ENCODE measurements at places on chromosomes 16 and 17. TPM values are rescaled to one million over a fixed set of nuclear protein-coding genes. Genes with fewer than 3 reads are reported as not detected.

DNA sequence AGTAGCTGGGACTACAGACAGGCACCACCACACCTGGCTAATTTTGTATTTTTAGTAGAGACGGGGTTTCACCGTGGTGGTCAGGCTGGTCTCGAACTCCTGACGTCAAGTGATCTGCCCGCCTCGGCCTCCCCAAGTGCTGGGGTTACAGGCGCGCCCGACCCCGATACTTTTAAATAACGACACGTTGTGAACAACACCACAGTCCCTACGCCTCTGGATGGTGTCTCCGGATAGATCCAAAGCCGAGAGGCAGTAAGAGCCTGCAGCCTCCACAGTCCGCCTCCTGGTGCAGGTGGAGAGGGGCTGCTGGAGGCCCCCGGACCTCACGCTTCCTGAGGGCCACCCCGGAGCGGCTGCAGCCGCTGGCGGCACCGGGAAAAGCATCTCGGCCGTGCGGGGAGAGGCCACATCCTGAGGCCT is 741 bp upstream of the TLCD3A start:
- DNase-seq: no peak

GRCh38 chr16:27460663-27461482 is 58.9 kb downstream of the IL21R start:
- no peak for DNase-seq

The SEPTIN1 gene
- 0.17 TPM for total RNA-seq

DNA sequence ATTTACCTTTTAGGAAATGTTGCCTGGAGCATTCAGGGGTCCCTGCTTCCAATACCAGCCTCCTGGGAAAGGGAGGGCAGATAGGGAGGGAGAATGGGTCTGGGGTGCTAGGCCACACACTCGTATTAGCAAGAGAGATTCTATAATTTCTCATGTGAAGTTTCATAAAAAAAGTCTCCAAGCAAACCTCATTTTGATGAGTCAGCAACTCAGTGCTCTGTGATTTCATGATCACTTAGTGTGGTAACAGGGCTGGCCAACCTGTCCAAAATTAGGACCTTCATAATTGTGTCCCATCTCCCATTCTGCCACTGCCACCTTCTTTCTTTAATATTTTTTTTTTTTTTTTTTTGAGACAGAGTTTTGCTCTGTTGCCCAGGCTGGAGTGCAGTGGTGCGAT is 41.4 kb downstream of the IGF2BP1 start:
- DNase-seq: no peak

DNA sequence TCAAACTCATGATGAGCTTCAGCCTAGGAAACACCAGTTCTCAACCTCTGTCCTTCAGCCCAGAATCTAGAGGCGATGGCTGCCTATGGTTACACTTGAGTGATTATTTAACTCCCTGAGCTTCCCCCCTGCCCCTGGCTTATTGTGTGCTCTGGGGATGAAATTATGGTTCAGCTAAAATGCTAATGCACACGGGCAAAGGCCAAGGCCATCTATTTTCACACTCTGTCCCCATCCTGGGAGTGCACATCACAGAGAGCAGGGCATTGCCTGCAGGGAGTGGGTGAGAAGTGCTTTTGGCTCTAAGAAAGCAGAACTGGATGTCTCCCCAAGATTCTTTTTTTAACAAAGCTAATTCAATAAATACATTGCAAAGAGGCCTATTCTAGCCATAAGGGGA is 21.6 kb upstream of the CACNG5 start:
- no peak for DNase-seq

GRCh38 chr17:77460514-77461046 is 319.8 kb downstream of the SEC14L1 start:
- no peak for DNase-seq

DNA sequence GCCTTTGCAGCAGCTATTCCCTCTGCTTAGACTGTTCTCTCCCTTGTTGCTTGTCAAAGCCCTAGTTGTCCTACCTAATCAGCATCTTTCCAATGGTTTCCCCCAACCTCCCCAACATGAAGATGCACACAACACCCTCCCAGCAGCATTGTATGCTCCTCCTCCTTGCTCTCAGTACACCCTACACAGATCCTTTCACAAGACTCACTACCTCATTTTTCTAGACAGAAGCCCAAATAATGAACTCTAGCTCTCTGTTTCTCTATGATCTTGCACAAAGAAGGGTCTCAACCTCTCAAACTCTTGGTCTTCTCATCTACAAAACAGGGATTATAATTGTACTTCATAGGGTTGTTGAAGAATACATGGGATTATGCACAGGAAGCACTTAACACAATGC is 19.4 kb downstream of the PSME3IP1 start:
- DNase-seq: no peak

- no peak for DNase-seq
Measured at GRCh38 chr17:16007439-16007838, 7.8 kb downstream of the TTC19 start.

DNA sequence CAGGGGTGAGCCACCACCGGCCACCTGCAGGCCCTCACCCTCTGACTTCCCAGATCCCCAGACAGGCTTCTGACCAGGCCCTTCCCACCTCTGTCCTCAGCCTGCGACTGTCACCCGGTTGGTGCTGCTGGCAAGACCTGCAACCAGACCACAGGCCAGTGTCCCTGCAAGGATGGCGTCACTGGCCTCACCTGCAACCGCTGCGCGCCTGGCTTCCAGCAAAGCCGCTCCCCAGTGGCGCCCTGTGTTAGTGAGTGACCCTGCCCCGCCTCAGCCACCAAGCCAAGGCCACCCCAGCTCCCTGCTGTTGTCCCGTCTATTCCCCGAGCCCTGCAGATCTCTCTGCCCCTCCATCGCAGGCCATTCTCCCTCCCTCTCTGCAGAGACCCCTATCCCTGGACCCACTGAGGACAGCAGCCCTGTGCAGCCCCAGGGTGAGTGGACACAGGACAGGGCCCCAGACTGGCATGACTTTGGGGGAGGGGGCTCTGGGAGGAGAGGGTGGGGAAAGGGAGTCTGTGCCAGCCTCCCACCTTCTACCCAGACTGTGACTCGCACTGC is 1.9 kb downstream of the NTN3 start:
- DNase-seq: no peak

GRCh38 chr16:13517841-13518240 is 402.1 kb upstream of the ERCC4 start:
- DNase-seq: no peak

GRCh38 chr16:74257061-74257460 is 39.6 kb upstream of the PSMD7 start:
- no peak for DNase-seq

The PTGES3L gene
- total RNA-seq: 0.67 TPM

DNA sequence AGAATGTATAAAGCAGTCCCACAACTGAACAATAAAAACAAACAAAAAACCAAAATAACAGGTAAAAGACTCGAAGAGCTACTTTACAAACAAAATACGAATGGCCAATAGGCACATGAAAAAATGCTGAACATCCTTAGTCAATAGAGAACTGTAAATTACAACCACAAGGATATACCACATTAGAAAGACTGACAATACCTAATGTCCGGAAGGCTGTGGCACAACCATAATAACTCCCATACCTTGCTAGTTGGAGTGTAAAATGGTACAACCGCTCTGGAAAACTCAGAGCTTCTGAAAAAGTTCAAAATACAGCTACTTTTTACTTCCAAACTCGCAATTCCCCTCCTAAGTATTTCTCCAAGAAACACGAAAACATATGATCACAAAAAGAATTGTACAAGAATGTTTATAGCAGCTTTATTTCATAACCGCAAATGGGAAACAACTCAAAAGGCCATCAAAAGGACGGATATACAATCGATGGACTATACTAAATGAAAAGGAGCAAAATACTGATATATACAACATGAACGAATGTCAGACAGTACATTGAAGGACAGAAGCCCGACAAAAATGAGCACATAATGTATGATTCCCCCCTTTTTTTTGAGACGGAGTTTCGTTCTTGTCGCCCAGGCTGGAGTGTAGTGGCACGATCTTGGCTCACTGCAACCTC is 2.3 kb downstream of the TP53 start:
- no peak for DNase-seq

GRCh38 chr17:60256174-60256573 is 106.4 kb downstream of the CA4 start:
- DNase-seq: no peak

The ENPP7 gene
- not detected for total RNA-seq

The PLK1 gene
- total RNA-seq: 98.8 TPM

DNA sequence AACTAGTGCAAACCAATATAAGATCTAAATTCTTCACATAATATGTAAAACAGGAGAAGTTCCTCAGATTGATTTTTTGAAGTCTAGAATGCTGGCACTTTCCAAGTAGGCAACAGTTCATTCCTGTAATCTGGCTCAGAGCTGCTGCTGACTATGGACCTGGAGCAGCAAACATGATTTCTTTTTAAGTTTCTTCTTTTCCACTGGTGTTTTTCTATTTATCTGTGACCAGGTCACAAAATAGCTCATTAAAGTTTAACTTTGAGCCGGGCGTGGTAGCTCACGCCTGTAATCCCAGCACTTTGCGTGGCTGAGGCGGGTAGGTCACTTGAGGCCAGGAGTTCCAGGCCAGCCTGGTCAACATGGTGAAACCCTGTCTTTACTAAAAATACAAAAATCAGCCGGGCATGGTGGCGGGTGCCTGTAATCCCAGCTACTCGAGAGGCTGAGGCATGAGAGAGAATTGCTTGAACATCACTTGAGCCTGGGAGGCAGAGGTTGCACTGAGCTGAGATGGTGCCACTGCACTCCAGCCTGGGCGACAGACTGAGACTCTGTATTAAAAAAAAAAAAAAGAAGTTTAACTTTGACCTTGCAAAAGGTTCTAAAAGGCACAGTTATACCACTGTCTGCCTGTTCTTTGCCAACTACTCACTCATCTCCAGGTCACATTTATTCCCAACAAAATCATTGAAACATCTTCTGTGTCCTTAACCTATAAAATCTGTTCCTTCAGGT is 29.4 kb upstream of the SLC13A2 start:
- no peak for DNase-seq

GRCh38 chr16:2520097-2520783 is at the start of gene AMDHD2:
Gene AMDHD2, plus strand, starts transcription at chr16:2520371. Its CDS starts 88 bp downstream, at chr16:2520459.
- peak; percentile 85 for DNase-seq

GRCh38 chr16:27267037-27267677 is 1.4 kb downstream of the NSMCE1 start:
- no peak for DNase-seq

DNA sequence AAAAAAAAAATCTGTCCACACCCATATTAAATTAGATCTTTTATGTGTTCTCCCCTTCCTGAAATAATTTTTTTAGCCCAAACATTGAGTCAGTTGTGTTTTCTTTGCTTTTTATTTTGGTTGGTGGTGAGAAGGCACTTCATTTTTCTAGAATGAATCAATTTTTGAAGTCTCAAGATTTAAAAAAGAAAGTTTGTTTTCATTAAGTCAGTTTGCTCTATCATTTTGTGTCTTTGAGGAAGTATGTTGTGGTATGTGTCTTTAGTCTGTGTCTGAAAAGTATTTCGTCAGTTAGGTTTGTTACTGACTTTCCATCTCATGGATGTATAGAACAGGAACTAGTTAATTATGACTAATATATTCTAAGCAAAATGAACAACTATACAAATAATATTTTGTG is 3.8 kb downstream of the IGF2BP1 start:
- no peak for DNase-seq

DNA sequence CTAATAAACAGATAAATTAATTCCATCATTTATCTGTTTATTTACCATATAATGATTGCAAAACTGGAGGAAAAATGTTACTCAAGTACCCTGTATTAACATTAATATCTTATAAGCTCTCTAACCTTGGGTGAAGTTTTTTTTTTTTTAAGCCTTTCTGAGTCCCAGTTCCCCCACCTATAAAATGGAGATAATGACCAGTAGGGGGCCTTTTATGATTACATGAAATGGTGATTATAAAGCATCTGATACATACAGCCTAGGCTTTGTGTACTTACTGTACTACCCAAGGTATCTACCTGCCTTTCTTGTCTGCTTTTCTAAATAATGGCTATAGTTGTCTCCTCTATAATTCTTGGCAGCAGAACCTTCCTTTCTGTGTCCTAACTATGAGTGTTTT is 22.6 kb downstream of the LRRC36 start:
- peak; percentile 37 for DNase-seq

DNA sequence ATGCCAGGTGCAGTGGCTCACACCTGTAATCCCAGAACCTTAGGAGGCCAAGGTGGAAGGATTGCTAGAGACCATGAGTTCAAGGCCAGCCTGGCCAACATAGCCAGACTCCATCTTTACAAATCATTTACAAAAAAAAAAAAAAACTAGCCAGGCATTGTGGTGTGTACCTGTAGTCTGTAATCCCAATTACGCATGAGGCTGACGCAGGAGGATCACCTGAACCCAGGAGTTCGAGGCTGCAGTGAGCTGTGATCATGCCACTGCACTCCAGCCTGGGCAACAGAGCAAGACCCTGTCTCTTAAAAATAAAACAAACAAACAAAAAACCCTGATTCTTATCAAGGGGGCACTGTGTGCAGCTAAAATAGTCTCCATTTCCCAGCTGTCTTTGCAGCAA is 16.8 kb upstream of the HAP1 start:
- DNase-seq: no peak

- no peak for DNase-seq
Measured at GRCh38 chr16:25177831-25178688, 38.7 kb upstream of the AQP8 start.

The NGFR gene
- 0.62 TPM for total RNA-seq

The MYO15A gene
- not detected for total RNA-seq

DNA sequence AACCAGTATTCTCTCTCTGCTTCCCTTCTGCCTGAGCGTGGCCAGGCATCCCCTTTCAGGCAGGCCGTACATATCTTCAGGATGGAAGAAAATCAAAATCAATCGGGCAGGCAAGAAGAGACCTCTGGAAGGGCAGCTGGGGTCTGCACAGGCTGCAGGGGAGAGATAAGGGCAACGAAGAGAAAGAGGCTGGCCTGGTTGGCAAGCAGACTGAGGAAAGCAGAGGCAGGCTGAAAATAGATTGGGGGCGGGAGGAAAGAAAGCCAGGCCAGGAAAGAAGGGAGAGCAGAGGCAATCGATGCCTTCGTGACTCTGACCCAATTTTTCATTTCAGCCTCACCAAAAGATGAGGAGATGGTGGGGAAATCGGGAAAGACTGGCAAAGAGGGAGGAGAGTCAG is 18.1 kb downstream of the PIPOX start:
- DNase-seq: no peak
